ENCODE measurements at places on chromosomes 6 and 20.

GRCh38 chr6:49453221-49453620 is 9.8 kb downstream of the MMUT start:
- DNase-seq: no peak

DNA sequence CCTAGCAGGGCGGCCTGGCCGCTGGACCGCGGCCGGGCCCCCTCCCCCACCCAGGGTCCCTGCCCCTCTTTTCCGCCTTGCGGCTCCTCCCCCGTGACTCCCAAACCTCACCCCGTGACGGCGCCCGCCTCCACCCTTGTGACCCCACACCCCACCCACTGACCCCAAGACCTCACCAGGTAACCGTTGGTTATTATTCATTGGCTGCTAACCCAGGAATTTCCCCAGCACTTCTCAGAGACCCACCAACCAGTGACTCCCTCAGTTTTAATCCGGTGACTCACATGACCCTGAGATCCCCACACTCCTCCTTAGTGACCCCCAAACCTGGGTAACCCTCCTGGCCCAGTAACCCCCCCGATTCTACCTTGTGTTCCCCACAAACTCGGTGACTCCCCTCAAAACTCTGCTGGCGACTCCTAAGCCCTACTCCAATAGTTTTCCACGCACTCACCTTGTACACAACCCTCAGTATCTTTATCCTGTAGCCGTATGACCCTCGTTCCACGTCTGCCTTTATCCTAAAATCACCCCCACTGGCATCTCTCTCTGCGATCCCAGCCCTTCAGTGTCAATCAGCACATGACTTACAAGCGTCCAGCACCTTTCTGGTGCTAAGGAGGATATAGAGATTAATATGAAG is 534 bp downstream of the ZNF76 start:
- peak; percentile 36 for DNase-seq

DNA sequence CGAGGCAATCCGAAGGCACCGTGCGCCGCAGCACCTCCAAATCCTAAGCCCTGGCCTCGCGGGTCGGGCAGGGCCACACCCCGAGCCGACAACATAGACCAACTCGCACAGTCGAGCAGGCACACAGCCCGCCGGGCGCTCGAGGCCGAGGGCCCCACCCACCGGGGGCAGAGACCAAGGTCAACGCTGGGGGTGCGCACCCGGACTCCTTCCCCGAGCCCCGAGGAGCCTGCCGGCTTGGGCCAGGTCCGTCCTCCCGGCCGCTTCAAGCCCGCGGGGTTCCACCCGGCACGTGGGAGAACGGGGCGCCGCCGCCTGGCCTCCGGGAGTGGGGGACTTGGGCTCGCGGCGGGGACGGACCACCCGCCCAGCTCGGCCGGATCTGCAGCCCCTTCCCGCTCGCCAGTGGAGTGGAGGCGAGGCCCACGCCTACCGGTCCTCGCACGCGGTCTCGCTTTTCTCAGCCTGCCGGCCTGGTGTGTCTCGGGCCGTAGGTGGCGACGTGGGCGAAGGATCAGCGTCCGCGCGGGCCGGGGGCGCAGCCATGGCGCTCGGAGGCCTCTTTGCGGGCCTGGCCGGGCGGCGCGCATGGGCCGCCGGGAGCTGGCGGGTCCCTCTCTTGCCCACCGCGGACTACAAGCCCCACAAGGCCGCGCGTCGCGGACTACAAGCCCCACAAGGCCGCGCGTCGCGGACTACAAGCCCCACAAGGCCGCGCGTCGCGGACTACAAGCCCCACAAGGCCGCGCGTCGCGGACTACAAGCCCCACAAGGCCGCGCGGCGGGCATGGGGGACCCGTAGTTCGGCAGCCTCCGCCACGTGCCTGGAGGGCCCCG is at the start of gene UCKL1:
UCKL1 (minus strand) TSS at position 590 of the 837 bp plus-strand sequence; CDS start at position 546, 44 bp downstream.
- DNase-seq: peak; percentile 70

DNA sequence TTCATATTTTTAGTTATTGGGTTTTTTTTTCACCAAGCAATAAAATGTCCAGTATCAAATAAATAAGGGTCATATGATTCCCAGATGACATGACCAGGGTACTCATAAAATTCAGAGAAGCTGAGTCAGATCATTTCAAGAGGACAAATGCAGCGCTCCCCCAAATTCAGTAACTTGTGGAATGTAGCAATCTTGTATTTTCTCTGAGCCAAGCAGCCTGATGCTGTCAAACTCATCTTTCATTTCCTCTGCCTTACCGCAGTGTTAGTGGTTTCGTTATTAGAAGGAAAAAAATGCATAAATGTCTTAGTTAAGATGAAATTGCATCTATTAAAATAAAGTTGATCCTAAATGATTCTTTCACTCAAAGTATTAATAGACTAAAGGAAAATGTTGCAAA is 57.8 kb upstream of the EDN1 start:
- DNase-seq: no peak

DNA sequence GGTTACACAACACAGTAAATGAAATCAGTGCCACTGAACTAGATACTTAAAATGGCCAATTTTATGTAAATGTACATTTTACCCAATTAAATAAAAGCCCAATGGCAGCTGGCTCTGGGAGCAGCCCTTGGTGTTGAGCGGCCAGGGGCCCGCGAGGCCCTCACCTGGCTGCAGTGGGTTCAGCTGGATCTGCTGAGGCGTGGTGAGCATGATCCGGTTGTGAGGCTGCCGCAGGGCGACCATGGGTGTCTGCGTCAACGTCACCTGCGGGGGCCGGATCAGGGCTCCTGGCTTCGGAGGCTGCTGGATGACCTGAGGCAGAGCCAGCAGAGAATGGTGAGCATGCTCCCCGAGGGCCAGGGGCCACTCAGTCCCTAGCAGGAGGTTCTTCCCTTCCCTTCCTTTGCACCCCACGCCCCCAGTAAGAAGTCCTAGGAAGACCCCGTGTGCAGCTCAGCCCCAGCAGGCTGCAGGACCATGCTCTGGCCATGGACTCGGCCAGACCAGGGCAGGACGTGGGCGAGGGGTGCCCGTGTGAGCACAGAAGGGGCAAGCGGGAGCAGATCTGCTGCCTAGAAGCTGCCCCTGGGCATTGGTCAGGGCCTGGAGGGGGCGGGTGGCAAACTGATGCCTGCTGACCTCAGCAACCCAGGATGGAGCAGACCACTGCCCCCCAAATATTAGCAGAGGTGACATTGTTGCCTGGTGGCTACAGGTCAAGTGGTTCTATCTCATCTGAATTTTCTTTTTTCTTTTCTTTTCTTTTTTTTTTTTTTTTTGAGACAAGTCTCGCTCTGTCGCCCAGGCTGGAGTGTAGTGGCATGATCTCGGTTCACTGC is 61.9 kb downstream of the TAF4 start:
- DNase-seq: no peak

GRCh38 chr6:25831532-25832306 is at the start of gene SLC17A1:
Gene SLC17A1, minus strand, starts transcription at chr6:25832052. Its CDS starts 1,495 bp downstream, at chr6:25830557.
- DNase-seq: no peak

DNA sequence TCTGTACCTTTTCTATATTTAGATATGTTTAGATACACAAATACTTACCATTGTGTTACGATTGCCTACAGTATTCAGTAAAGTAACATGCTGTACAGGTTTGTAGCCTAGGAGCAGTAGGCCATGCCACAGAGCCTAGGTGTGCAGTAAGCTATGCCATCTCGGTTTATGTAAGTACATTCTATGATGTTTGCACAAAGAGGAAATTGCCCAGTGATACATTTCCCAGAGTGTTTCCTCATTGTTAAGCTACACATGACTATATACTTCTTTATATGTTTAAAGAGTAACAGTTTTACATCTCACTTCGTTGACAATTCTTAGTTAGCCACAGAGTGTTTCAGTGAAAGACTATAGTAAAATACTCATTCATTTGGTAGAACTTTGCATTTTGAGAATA is 51.5 kb downstream of the SLC35F1 start:
- no peak for DNase-seq

DNA sequence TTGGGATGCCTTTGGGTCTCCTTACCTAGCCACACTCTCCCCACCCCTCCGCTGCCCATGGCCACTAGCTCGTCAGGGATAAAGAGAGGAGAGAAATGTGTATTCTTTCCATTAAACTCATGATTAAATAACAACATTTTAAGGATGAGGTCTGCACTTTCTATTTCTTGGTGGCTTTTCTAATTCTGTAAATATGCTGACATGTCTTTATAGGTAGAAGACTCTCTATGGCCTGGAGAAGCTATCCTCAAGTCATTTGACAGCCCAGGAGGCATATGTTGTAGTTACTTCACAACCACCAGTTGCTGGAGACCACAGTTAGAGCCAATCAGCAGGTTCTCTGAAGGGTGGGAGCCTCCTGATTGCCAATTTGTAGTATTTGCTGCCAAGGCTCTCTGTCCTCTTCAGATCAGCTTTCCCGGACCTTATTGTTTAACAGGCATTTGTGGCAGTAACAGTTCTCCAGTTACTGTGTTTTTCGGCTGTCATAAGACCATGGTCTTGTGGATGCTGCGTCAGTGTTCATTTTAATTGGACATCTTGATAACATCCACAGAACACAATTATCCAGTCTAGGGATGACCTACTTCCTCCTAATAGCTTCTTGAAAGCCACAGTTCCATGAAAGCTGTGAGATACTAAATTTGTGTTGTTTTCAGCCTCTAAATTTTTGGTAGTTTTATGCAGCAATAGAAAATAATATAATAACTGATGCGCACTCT is 205.0 kb upstream of the KCNQ5 start:
- DNase-seq: no peak

GRCh38 chr20:7650086-7650879 is 290.0 kb downstream of the HAO1 start:
- DNase-seq: no peak

GRCh38 chr6:16057446-16057845 is 71.4 kb upstream of the MYLIP start:
- DNase-seq: no peak

DNA sequence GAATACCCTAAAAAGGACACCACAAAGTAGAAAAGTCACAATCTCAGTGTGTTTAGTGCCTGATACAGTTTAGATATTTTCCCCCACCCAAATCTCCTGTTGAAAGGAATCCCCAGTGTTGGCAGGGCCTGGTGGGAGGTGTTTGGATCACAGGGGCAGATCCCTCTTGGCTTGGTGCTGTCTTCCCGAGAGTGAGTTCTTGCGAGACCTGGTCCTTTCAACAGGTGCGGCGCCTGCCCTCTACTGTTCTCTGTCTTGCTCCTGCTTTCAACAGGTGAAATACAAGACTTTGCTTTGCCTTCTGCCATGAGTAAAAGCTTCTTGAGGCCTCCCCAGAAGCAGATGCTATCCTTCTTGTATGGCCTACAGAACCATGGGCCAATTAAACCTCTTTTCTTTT is 534.3 kb upstream of the NRSN1 start:
- no peak for DNase-seq

DNA sequence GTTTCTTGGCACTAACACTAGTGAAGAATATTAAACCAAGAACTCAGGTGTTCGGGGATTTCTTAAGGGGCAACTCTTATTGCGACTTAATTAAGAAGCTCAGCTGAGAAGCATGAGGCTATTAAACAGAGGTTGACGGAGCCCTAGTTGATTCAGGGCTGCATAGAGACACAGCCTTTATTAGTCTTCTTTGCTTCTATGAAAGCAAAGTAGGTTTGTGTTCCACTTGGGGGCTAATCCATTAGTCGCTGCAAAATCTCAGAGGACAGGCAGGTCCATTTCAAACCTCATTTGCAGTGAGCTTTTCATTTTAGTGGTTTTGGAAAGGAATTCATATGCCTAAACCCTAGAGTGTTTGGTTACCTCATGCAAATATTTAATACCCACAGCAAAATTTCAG is 506.6 kb upstream of the SULF2 start:
- no peak for DNase-seq

DNA sequence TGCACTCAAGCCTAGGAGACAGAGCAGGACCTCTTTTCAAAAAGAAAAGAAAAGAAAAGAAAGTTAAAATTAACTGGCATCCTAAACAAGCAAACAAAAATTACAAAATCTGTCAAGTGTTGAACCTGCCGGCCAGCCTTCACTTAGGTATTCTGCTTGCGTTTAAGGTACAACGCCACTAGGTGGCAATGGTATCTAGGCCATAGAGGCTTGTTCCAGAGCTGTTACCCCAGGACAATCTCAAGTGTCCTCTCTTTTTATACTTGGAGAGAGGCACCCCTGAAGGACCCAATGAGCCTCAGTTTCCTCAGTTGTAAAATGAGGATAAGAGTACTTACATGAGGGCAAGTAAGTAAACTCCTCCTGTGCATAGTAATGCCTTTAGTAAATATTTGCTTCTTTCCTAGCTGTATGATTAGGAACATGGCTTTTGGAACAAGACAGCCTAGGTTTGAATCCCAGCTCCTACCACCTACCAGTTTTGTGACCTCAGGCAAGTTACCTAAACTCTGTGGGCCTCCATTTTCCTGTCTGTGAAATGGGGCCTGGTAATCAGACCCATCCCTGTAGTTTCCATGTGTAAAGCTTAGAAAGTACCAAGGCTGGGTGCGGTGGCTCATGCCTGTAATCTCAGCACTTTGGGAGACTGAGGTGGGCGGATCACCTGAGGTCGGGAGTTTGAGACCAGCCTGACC is 5.8 kb upstream of the PACSIN1 start:
- DNase-seq: no peak

DNA sequence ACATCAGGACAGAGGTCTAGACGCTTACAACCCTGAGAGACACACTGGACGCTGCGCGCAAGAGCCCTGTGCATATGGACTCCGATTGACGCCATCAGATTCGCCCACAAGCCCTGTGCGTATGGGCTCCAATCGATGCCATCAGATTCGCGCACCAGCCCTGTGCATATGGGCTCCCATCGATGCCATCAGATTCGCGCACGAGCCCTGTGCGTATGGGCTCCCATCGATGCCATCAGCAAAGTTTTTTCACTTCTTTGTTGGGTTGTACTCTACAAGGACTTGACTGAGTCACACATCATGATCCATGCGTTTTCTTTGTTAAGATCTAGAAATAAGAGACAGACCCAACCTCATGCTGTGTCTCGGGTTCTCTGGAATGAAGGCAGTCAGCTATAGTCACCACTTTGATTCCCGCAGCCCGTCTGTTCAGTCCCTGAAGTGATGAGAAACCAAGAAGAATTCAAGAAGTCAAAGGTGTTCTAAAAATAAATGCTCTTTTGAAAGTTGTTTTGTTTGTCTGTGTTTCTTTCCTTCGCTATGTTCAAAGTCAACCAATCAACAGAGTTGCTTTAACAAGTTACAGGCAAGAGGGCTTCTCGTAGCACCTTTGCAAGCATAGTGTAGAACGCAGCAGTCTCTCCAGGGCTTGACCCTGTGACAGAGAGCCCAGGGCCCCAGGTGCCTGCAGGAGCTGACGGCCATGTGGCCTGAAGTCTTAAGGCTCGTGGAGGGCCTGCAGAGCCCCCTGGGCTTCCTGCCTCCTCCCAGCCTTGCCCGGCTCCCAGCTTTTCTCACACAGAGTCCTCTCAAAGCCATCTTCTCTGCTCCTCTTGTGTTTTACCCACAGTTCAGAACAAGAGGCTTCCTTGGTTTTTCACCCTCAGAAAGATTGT is 7.9 kb downstream of the RPS6KA2 start:
- DNase-seq: no peak

- DNase-seq: no peak
Observed at GRCh38 chr6:17591287-17591686, 8.8 kb upstream of the FAM8A1 start.

- no peak for DNase-seq
Observed at GRCh38 chr20:63320616-63321147, 27.7 kb downstream of the COL20A1 start.

GRCh38 chr6:157695301-157696040 is 127.6 kb upstream of the SNX9 start:
- no peak for DNase-seq

Data from thoracic aorta (tissue), 2 donors.